IMR-90 (cell line): ENCODE measurements at places on chromosomes 16 and 17. TPM values are rescaled to one million over a fixed set of nuclear protein-coding genes. Genes with fewer than 3 reads are reported as not detected.

- no peak overlapping the region for H3K27ac ChIP-seq
- no peaks in the 10 kb centered on the region for H3K4me1 ChIP-seq
- DNase-seq = no peak
- H3K4me3 ChIP-seq = no peak overlapping the region
These were observed 34.4 kb upstream of the GAN start for GRCh38 chr16:81280393-81280792.

- no peaks in the 10 kb centered on the region; the same call in 1 of the 2 replicates for H3K4me1 ChIP-seq
- no peaks in the 10 kb centered on the region for H3K27me3 ChIP-seq
- H3K27ac ChIP-seq = no peak overlapping the region
- DNase-seq = no peak
- peaks cover 26% of the 10 kb centered on the region for H3K36me3 ChIP-seq
- H3K4me3 ChIP-seq = no peak overlapping the region
These were observed 24.6 kb downstream of the WFDC1 start for GRCh38 chr16:84319146-84319760.

DNA sequence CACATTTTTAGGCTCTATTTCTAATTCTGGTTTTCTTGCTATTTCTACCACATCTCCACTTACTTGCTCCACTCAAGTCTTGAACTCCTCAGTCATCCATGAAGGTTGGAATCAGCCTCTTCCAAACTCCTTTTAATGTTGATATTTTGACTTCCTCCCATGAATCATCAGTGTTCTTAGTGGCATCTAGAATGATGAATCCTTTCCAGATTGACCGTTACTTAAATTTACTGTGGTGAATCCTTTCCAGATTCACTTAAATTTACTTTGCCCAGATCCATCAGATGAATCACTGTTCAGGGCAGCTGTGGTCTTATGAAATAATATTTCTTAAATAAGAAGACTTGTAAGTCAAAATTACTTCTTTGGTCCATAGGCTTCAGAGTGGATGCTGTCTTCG, 32.4 kb downstream of the CLTC start:
- peak; percentile 88 for DNase-seq
- peaks cover 59% of the 10 kb centered on the region for H3K36me3 ChIP-seq
- H3K4me1 ChIP-seq = peaks cover 5% of the 10 kb centered on the region; the same call in 1 of the 2 replicates
- H3K27me3 ChIP-seq = no peaks in the 10 kb centered on the region
- H3K27ac ChIP-seq = no peak overlapping the region

The KRT33A gene
- total RNA-seq = not detected in 2 replicates

GRCh38 chr16:66701026-66701425, 4.5 kb upstream of the CMTM4 start:
- H3K4me3 ChIP-seq = no peak overlapping the region
- no peaks in the 10 kb centered on the region for H3K4me1 ChIP-seq
- H3K27me3 ChIP-seq = peaks cover 13% of the 10 kb centered on the region; the same call in 1 of the 2 replicates
- H3K27ac ChIP-seq = no peak overlapping the region

- peak; percentile 14 for DNase-seq
- no peaks in the 10 kb centered on the region for H3K27me3 ChIP-seq
- H3K36me3 ChIP-seq = peaks cover 3% of the 10 kb centered on the region; the same call in 1 of the 2 replicates
These were observed 115.2 kb upstream of the NETO2 start for GRCh38 chr16:47258874-47259461.

DNA sequence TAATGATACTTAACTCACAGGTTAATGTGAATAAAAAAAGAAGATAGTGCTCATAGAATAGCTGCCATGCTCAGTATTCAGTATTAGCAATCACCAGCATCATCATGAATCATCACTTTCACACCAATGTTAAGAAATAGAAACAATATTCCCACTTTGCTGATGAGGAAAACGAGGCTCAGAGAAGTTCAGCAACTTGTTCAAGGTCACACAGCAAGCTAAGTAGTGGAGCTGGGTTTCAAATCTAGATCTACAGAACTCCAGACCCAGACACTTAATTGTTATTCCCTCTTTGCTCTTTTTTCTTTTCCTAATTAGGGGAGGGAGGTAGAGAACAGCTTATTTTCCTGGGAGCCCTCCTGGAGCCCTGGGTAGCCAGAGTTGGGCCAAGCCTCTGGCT, 22.9 kb downstream of the CLEC19A start:
- H3K27me3 ChIP-seq = no peaks in the 10 kb centered on the region
- DNase-seq = no peak
- no peak overlapping the region for H3K4me3 ChIP-seq
- H3K36me3 ChIP-seq = no peaks in the 10 kb centered on the region

DNA sequence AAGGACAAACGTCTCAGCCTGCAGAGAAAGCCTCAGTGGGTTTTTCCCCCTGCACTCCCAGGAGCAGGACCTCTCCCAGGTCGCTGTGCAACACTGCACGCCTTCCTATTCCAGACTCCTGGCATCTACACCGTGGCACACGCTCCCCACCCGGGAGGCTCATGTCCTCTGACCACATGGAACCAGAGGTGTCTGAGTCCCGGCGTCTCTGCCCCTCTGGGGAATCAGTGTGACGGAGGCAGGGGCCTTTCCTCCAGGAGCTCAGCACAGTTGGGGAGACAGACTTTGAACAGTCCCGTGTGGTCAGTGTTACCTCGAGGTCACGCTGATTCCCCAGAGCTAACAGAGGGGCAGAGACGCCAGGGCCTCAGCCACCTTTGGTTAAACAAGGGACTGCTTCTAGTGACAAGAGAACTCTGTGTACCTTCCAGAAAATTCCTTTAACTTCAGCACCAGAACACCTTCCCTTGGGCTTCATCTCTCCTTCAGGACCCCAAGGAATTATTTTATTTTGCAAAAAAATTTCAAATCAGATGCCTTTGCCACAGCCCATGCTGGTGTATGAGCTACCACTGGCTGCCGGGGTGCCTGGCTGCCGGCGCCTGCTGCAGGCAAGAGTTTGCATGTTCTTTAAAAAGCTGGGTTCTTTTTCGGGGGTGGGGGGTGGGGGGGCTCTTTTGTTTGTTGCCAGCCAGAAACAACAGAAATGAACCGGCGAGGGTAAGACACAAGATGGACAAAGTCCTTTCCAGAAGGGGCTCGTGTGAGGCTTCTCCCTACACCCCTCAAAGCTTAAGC, 6.6 kb downstream of the CANT1 start:
- peaks cover 2% of the 10 kb centered on the region for H3K4me1 ChIP-seq
- no peak overlapping the region for H3K27ac ChIP-seq
- no peaks in the 10 kb centered on the region for H3K27me3 ChIP-seq
- H3K4me3 ChIP-seq = no peak overlapping the region

The CLDN9 gene
- total RNA-seq = not detected in 2 replicates

DNA sequence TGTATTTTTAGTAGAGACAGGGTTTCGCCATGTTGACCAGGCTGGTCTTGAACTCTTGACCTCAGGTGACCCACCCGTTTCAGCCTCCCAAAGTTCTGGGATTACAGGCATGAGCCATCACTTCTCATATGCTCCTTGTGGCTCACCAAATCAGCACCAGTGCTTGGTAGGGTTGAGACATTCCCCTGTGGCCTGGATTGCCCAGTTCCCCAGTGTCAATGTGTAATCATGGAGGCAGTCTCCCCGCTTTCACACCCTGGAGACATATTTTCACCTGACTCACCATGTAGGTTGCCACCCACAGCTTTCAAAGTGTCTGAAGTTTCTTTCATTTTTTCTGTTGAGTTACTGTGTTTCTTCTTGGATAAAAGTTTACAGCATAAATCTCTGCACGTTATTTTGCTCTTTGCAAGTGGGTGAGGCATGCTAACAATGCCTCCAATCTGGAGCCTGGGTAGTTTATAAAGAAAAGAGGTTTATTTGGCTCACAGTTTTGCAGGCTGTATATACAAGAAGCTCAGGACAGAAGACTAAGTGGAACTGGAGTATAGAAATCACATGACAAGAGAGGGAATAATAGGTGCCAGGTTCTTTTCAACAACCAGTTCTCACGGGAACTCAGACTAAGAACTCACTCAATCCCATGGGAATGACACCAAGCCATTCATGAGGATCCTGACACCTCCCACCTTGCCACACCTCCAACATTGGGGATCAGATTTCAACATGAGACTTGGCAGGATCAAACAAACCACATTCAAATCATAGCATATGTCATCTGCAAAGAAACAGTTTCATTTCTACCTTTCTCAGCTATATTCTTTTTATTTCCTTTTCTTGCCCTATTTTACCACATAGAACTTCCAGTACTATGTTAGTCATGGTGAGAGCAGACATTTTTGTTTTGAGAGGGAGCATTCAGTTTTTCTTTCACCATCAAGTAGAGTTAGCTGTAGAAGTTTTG, 113.2 kb downstream of the PHKB start:
- H3K4me3 ChIP-seq = no peak overlapping the region
- H3K4me1 ChIP-seq = no peaks in the 10 kb centered on the region; the same call in 1 of the 2 replicates
- H3K27me3 ChIP-seq = no peaks in the 10 kb centered on the region
- peaks cover 2% of the 10 kb centered on the region; the same call in 1 of the 2 replicates for H3K36me3 ChIP-seq
- no peak overlapping the region for H3K27ac ChIP-seq

DNA sequence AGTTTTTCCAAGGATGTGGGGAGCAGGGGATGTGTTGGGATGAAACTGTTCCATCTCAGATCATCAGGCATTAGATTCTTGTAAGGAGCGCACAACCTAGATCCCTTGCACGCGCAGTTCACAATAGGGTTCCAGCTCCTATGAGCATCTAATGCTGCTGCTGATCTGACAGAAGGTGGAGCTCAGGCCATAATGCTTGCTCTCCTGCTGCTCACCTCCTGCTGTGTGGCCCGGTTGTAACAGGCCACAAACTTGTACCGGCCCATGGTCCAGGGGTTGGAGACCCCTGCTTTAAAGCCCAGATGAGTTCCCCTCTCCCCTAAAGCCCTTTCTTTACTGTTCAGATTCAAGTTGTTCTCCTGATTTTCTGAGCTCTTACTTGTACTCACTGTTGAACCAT, 44.8 kb downstream of the RNF135 start:
- no peaks in the 10 kb centered on the region for H3K27me3 ChIP-seq
- no peak for DNase-seq
- H3K4me1 ChIP-seq = no peaks in the 10 kb centered on the region; the same call in 1 of the 2 replicates
- H3K27ac ChIP-seq = no peak overlapping the region
- H3K4me3 ChIP-seq = no peak overlapping the region

The MT1G gene
- total RNA-seq = not detected in 2 replicates

- no peak for DNase-seq
- no peaks in the 10 kb centered on the region for H3K27me3 ChIP-seq
- no peaks in the 10 kb centered on the region for H3K4me1 ChIP-seq
- no peak overlapping the region for H3K27ac ChIP-seq
- no peaks in the 10 kb centered on the region for H3K36me3 ChIP-seq
- no peak overlapping the region for H3K4me3 ChIP-seq
These were observed 79.7 kb downstream of the SALL1 start for GRCh38 chr16:51071326-51071725.

- no peak overlapping the region for H3K27ac ChIP-seq
- H3K4me3 ChIP-seq = no peak overlapping the region
- H3K4me1 ChIP-seq = no peaks in the 10 kb centered on the region; the same call in 1 of the 2 replicates
- H3K36me3 ChIP-seq = no peaks in the 10 kb centered on the region
- no peak for DNase-seq
- H3K27me3 ChIP-seq = peaks cover 41% of the 10 kb centered on the region
These were observed 96.2 kb downstream of the RTN4RL1 start for GRCh38 chr17:1928976-1929375.

DNA sequence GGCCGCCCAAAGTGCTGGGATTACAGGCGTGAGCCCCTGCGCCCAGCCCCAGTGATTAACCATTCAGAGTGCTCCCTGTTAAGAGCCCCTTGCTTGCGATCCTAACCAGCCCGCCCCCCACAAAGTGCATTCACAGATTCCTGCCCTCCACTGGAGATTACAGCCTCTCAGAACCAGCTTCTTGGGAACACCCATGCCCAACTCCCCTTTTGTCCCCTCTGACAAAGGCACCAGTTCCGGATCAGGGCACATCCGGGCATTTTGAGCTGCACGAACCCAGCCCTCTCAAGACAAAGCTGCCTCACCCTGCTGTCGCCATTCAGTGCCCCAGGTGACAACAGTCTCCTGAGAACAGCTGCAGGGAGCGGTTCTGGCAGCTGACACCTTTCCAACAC, 848 bp upstream of the KRT19 start:
- H3K27ac ChIP-seq = no peak overlapping the region
- peaks cover 2% of the 10 kb centered on the region; the same call in 1 of the 2 replicates for H3K27me3 ChIP-seq
- DNase-seq = no peak

DNA sequence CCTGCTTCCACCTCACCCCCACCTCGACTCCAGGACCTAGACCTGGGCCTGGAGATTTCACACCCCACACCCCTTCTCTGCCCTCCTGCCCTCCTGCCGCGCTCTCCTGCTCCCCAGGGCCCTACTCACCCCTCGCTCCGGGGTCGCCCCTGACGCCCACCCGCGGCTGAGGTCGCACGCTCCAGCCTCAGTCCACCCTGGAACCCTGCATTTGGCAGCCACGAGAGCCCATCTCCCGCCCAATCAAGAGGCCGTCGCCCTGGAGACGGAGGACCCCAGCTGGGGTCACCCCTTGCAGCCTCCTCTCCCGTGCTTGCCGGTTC, 16.1 kb downstream of the TLE7 start:
- H3K4me1 ChIP-seq = no peaks in the 10 kb centered on the region
- H3K27ac ChIP-seq = no peak overlapping the region
- DNase-seq = no peak

The ASPSCR1 gene
- 7.2 and 8.3 TPM in 2 replicates for total RNA-seq

- no peak overlapping the region for H3K4me3 ChIP-seq
- no peaks in the 10 kb centered on the region for H3K27me3 ChIP-seq
These were observed 680.3 kb upstream of the SOX9 start for GRCh38 chr17:71440513-71440912.

- H3K27me3 ChIP-seq = no peaks in the 10 kb centered on the region
- no peak for DNase-seq
- peaks cover 2% of the 10 kb centered on the region for H3K36me3 ChIP-seq
- no peak overlapping the region for H3K27ac ChIP-seq
These were observed 33.7 kb downstream of the NLK start for GRCh38 chr17:28076144-28076543.

The PLA2G10 gene
- not detected in 2 replicates for total RNA-seq

- no peak overlapping the region for H3K27ac ChIP-seq
- H3K4me1 ChIP-seq = no peaks in the 10 kb centered on the region
- H3K36me3 ChIP-seq = no peaks in the 10 kb centered on the region
- H3K4me3 ChIP-seq = no peak overlapping the region
These were observed 1.0 kb upstream of the SLC38A8 start for GRCh38 chr16:84043486-84044117.

DNA sequence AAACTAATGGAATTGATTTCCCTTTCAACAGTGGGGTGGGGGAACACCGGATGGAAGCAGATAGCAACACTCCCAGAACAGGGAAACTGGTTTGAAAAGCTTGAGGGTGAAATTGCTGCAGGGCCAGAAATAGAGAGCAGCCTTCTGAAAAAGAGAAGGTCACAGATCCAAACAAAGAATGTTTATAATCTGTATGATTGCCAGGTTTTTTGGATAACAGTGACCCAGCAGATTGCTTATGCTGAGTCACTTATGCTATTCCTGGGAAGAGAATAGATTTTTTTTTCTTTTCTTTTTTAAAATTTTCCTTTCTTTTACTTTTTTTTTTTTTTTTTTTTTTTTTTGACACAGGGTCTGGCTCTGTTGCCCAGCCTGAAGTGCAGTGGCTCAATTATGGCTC, 641.3 kb downstream of the KCNJ2 start:
- H3K36me3 ChIP-seq = no peaks in the 10 kb centered on the region
- H3K4me1 ChIP-seq = peaks cover 3% of the 10 kb centered on the region
- H3K27me3 ChIP-seq = no peaks in the 10 kb centered on the region
- no peak overlapping the region for H3K4me3 ChIP-seq

- DNase-seq = no peak
- H3K36me3 ChIP-seq = no peaks in the 10 kb centered on the region
- H3K4me1 ChIP-seq = no peaks in the 10 kb centered on the region
- no peak overlapping the region for H3K4me3 ChIP-seq
- H3K27me3 ChIP-seq = no peaks in the 10 kb centered on the region
- no peak overlapping the region for H3K27ac ChIP-seq
These were observed 19.8 kb downstream of the CCL4 start for GRCh38 chr17:36123431-36123830.
